ENCODE measurements at places on chromosomes 4 and X.

DNA sequence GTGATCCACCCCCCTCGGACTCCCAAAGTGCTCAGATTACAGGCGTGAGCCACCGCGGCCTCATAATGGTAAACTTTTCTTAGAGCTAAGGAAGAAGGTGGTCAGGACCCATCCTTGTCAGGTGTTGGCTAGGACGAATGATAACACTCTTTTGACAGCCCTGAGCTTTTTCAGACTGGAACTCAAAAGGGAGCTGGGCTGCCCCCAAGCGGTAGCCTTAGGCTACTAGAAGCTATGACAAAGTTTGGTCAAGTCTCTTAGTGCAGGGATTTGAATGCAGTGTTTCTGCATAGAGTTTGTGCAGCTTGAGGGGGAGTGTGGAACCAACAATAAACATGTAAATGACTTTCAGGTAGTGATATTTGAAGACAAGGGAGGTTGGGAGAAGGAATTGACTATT is 11.8 kb upstream of the HSD17B10 start:
- peak; percentile 13 for DNase-seq

DNA sequence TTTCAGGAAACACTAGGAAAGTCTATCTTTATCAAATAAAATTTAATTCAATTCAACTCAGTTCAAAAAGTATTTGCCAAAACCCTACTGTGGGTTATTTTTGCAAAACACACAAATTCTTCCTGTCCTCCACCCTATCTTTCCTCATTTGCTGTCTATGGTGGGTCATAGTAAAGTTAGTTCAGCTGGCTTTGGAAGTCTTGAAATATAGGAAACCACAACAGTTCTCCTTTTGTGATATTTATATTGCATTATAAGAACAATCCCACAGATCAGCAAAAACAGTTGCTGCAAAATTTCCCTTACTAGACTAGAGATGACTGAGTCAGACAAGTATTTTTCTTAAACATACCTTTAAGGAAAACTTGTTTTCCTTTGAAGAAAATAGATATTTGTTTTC is 22.2 kb downstream of the CYBB start:
- DNase-seq = no peak

GRCh38 chr4:114310296-114310925 is 288.2 kb upstream of the UGT8 start:
- no peak for DNase-seq

GRCh38 chr4:1978226-1978625 is 30.5 kb downstream of the NELFA start:
- DNase-seq = no peak

DNA sequence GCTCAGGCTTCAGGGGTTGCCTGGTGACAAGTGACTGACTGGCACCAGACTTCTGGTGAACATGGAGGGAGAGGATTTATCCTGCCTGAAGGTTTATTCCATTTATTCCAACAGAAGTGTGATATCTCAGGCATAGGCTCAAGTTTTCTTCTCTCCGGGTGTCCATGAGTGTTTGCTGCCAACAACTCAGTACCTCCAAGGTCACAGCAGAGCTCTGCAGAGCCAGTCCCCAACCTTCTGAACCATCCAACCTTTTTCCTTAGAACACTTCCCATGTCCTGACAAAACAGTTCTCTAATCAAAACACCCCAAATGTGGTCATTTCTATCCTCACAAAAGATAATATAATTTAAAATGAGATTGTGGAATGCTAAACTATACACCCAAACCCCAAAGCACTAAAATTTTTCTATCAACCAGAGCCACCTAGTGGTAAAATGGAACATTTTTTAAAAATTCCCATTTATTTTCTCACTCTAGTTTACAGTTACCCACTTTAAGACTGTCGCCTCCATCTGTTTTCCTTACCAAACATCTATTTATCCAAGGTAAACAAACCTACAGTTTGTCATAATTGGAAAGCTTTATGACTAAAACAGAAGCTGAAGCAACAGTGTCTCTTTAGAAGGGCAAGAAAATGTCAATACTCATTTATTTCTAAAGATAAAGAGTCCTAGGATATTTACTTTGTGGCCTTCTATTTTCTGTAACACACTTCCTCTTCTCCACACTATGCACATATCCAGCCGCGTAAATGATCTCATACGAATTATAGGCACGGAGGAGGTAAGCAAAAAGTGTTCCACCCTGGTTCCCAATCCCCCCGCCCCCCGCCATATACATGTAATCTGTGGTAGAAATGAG is 39.5 kb downstream of the TMEM154 start:
- peak; percentile 25 for DNase-seq

DNA sequence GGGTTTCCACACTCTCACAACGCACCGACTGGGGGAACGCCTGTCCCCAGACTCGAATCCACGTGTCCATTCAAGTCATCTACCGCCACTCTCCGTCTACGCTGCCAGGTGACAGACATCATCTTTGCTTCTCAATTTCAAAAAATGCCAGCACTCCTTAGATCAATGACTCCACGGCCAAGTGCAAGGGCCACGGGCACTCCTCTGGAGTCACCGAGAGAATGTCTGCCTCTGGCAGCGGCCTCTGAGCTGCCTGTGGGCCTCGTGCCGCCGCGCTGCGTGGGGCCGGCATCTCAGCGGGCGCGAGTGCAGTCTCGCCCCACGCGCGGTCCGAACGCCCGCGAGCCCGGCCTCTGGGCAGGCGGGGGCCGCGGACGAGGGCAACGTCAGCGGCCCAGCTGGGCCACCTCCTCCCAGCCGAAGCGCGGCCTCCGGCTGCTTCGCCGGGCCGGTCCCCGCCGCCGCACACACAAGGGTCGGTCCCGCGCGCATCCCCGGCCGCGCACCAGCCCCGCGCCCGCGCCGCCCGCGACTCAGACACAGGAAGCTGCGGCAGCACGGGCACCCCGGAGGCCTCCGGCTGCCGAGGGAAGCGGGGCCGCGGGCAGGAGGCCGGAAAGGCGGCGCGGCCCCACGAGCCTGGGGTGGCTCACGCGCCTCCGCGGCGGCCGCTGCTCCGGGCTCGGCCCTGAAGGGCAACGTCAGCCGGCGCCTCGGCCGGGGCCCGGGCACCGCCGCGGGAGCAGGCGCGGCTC is 450 bp downstream of the ACSL1 start:
- DNase-seq = peak; percentile 13

- DNase-seq = peak; percentile 43
These were observed 208.8 kb downstream of the GRIA3 start for GRCh38 chrX:123392921-123393320.

DNA sequence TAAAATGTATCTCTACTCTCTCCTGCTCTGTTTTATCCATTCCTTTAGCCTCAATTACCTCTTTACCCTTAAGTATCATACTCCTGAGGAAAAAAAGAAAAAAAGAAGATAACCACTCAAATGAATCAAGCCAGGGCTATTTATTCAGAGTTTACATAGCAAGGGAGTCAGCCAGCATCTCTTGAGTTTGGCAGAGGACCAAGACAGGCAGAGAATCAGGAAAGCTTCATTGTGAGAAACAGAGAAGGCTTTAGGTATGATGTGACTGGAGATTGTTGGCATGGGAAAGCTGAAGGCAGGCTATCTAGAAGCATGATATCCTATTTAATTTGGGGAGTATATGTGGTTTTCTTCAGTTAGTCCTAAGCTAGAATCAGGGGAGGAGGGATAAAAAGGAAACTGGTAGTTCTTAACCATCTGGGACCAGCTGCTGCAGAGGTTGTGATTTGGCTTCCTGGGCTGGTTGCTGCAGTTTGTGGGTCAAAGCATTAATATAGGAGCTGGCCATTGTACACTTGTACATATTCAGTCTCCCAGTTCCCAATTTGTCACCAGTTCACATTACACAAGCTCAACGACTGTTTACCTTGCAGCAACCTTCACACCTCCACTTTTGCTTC is 11.2 kb downstream of the APELA start:
- DNase-seq = no peak

- DNase-seq = peak; percentile 42
These were observed 45.7 kb upstream of the INTU start for GRCh38 chr4:127586922-127587571.

- DNase-seq = no peak
These were observed 91.8 kb upstream of the ENPP6 start for GRCh38 chr4:184309241-184310170.

GRCh38 chrX:137916090-137916746 is 350.3 kb downstream of the ZIC3 start:
- DNase-seq = no peak

- DNase-seq = no peak
These were observed 102.4 kb downstream of the ADGRA3 start for GRCh38 chr4:22413471-22413870.

DNA sequence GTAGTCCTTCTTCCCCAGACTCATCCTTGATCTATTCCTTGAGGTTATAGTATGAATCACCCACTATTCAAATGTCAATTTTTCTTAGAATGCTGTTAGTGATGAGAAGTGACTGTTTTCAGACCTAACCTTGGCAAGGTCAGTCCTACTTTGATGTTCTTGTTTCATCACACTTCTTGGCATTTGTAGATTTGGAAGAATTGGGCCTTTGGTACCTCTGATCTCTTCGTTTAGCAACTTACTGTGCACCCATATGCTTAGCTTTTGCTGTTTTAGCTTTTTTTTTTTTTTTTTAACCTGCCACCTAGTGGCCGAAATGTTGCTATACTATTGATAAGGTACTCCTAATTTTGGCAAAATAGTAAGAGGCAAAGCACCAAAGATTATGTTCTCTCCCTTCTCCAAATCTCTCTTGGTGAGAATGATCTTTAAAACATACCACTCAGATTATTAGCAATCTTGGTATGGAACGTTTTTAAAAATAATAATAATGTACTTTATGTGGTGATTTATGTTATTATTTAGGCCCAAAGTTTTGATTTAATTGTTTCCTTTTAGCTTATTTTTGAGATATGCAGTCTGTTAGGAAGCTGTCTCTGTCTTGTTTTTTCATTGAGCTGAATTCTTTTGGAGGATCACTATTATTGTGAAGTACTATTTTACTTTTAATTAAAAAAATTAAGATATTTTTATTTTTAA is 16.6 kb downstream of the DCK start:
- peak; percentile 72 for DNase-seq

- DNase-seq = no peak
These were observed 42.7 kb downstream of the SAT1 start for GRCh38 chrX:23825675-23826074.

DNA sequence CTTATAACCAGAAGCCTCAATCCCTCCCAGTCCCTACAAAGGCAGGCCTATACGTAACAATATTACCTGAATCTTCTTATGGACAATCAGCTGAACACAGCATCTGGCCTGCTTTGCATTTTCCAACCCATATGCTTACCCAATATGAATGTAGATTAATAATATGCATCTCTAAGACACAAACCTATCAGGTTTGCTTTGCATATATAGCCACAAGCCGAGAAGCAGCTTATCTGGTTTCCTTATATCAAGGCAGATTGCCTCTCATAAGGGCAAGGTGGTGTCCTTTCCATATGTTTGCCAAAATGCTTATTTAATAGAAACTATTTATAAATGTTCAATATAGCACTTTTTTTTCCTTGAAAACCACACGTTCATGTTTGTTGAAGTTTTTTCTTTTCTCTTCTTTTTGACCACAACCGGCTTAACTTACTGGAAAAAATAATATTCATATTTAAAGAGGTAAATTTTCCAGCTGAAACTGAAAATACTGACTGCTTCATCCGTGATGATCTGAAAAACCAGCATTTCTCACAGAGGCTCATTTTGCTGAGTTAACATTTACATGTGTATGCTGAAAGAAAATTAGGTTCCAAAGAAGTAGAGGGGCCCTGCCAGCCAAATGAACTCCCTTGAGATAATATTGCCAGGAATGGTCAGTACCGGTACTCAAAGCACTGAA is 3.8 kb downstream of the IL21 start:
- no peak for DNase-seq

GRCh38 chr4:117873779-117874178 is 160.5 kb upstream of the NDST3 start:
- DNase-seq = no peak

- no peak for DNase-seq
These were observed 609.8 kb downstream of the BCOR start for GRCh38 chrX:39487969-39488330.

Measured in fibroblast of upper back skin (primary cell).